ENCODE measurements at places on chromosomes 5 and 9. TPM values are rescaled to one million over a fixed set of nuclear protein-coding genes. Genes with fewer than 3 reads are reported as not detected.

Gene CDC14B
- 17.0 TPM for total RNA-seq

Gene NME5
- 0.86 TPM for total RNA-seq

Gene NR6A1
- under 0.01 TPM for total RNA-seq

Gene HAVCR1
- total RNA-seq: not detected
